ENCODE measurements at places on chromosomes 2 and 18.

GRCh38 chr18:48780201-48780912, 170.4 kb downstream of the SMAD7 start:
- no peak for DNase-seq

GRCh38 chr2:223668302-223668998, 66.3 kb upstream of the SCG2 start:
- DNase-seq = no peak

DNA sequence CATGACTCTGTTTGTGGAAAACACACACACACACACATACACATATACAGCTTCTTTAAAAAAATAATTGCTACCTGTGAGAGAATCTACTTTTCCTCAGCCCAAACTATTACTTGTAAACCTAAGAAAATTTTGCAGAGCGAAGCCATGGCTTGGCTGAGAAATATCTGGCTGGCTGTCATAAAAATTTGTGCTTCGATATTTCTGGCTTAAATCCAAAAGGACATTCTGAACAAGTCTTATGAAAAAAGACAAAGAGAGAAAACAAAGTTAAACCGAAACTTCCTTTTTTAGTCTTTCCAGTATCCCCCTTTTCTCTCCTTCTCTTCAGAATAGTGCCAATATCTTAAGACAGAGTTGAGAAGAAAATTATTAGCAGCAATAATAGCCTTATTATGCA, 2048.0 kb downstream of the SUCLG1 start:
- DNase-seq = no peak

DNA sequence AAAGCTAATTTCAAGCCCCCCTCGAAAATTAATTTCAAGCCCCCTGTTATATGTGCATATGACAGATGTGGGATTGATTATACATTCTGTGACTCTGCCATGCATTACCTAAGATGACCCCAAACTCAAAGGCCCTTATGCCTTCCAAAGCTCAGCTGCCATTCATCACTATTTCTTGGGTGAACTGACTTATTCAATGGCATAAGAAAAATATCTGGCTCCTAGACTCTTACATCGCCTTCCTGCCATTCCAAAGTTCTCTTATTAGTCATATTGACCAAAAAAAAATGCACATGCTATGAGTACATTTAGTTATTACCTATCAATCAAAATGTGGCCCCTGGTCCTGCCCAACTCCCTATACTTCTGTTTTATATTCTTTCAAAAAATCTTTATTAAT, 291.8 kb upstream of the CHAC2 start:
- no peak for DNase-seq

DNA sequence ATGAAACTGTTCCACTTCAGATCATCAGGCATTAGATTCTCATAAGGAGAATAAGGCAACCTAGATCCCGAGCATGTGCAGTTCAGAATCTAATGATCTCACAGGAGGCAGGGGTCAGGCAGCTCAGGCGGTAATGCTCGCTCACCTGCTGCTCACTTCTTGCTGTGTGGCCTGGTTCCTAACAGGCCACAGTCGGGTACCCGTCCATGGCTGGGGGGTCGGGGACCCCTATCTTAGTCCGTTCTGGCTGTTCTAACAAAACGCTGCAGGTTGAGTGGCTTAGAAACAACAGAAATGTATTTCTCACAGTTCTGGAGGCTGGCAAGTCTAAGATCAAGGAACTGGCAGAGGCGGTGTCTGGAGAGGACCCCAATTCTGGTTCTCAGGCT, 79.2 kb downstream of the ASB1 start:
- no peak for DNase-seq

GRCh38 chr2:207530160-207531031, 634 bp downstream of the CREB1 start:
- DNase-seq = peak; percentile 61

DNA sequence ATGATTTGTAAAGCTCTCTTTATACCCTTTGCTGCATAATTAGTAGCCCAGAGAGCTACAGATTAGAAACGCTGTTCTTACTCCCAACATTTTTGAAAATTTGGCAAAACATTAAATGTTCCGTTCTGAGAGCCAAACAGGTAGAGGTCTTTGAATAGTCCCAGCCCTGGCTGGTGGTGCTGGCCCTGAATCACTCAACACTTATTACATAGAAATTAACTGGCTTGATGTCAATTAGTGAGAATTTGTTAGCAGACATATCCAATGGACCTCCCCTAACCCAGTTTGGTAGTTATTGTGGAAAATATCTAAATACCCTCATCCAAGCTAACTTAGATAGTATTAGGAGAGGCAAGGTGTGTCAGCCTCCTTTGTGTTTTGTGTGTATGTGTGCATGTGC, 440.7 kb downstream of the MTX2 start:
- no peak for DNase-seq

DNA sequence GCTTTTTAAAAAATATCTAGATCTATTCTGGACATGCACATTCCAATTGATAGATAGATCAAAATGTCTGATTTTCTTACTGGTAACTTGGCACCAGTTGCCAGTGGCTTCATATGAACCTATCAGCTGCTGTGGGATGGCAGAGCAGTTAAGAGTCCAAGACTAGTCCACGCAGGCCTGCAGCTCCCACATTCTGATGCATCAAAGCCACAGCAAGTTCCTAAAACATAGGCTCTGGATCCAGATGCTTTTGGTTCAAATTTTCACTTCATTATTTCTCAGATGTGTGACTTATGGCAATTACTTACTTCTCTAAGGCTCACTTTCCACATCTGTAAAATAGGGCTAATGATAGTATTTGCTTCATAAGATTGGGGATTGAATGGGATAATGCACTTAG, 48.0 kb upstream of the CYP1B1 start:
- no peak for DNase-seq

DNA sequence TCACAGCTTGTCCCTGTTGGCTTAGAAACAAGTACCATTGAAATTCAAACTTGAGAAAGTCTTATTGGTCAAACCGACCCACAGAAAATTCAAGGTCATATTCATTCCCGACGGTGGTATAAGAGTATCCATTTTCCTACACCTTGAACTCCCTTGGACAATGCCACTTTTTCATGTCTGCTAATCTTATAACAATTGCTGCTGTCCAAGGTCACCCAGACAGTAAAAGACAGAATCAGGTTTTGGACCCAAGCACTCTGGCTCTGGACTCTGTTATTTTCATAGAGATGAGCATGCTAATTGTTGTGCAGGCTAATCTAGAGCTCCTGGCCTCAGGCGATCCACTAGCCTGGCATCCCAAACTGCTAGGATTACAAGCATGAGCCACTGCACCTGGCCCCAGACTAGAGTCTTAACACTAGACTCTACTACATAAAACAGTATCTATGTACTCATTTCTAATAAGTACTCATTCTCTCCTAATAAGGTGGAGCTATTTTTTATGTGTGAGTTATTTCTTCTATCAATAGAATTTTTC, 57.8 kb downstream of the C2orf76 start:
- DNase-seq = no peak

GRCh38 chr2:238097988-238098871, 1.9 kb upstream of the ESPNL start:
- DNase-seq = peak; percentile 59

- DNase-seq = no peak
Observed at GRCh38 chr2:136059036-136059472, 58.9 kb downstream of the CXCR4 start.

GRCh38 chr2:186772579-186772978, 76.4 kb downstream of the ZSWIM2 start:
- DNase-seq = no peak

DNA sequence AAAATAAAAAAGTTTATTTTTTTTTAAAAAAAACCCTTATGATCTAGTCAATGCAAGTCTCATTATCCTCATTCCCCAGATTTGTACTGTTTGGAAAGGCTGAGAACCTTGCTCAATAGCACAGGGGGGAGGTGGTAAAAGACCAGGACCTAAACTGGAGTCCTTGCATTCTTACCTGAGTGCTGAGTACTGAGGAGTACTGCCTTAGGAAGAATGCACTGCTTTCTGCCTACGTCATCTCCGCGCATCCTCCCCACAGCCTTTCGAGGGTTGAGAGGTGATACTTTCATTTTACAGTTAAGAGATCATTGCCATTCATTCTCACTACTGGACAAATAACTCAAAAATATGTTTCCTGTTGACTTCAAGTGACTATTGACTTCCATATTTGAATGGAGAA, 73.8 kb downstream of the MAP3K20 start:
- no peak for DNase-seq

DNA sequence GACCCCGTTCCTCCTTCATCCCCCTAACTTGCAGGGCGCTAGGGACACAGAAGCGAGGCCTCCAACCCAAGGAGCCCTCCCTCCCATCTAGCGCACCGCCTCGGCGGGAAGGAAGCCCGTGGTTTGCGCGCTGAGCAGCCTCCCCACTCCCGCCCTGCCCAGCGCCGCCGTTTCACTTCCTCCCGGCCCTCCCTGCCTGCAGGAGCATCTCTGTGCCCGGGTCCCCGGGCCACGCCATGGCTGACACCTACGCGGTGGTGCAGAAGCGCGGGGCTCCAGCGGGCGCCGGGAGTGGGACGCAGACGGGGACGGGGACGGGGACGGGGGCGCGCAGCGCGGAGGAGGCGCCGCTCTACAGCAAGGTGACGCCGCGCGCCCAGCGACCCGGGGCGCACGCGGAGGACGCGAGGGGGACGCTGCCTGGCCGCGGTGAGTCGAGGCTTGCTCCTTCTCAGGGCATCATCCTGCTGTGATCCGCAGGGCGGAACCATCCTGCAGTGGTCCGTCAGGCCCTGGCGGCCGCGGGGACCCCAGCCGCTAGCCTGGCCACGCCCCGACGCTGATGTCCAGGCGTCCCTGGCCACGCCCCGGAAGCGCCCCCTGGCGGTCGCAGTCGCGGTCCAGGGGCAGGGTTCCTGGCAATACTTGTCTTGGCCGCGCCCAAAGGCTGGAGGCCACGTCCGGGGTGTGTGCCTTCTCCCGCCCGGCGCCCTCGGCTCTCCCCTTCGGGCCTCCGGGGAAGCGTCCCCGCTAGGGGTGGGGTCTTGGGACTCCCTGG, 16.4 kb downstream of the PTPN18 start:
- DNase-seq = peak; percentile 77

DNA sequence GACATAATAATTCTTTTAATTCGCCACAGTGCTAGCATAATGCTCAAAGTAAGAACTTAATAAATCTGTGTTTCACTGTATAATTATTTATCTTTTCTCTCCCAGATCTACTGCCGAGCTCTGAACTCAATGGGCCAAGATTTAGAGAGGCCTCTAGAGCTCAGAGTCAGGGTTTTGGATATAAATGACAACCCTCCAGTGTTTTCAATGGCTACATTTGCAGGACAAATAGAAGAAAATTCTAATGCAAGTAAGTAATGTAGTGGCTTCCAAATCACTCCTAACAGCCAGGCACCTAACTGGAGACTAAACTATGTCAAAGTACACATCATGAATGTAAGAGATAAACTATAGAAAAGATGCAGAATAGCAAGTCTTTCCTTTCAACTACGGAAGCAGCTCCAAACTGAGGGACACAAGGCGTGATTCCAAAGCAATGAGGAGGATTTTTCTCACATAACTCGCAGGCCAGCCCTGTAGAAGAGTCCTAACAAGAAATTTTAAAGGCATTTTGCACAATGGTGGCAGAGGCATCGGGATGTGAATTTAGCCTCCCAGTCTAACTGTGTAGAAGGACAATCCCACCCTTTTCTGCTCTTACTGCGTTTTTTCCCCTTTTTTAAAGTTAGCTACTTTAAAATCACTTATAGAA, 12.0 kb downstream of the DSG1 start:
- no peak for DNase-seq

DNA sequence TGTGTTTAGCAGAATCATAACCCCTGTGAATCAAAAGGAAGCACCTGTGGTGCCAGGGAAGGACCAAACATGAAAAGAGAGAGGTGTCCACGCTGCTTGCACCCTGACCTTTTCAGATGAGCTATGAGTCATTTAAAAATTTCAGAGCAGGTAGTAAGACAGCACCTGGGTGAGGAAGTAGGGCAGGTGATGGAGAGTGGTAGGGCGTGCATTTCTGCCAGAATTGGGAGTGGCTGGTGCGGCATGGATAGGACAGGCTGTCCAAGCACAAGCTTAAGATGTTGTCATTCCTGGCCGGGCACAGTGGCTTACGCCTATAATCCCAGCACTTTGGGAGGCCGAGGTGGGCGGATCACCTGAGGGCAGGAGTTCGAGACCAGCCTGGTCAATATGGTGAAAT, 36.8 kb downstream of the NPAS2 start:
- peak; percentile 98 for DNase-seq

GRCh38 chr2:69436938-69437750, at the start of gene NFU1:
NFU1 (minus strand) TSS chr2:69437435; CDS start chr2:69437422, 13 bp downstream.
- DNase-seq = peak; percentile 97

GRCh38 chr2:212669761-212670160, 131.2 kb upstream of the ERBB4 start:
- DNase-seq = no peak

DNA sequence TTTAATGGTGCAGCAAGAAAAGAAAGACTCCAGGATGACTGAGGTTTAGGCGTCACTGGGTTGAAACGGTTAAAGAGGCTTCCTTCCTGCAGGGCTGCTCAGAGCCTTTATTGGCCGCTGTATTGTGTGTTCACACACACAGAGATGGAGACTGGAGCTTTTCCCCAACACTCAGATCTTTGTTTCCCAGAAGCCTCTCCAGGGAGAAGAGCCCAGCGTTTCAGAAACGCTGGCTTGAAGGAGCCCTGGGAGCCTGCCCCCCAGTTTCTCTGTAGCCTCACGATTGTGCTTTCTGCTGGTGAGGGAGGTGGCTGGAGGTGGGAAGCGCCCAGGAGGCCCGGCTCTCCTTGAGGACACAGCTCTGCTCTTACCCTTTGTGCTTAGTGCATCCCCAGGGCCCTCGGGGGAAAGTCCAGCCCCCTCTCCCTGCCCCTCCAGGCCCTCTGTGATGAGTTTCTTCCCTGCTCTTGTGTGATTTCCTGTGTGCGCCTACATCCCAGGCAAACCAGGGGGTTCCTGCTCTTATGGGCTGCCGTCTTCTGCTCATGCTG, 37.1 kb downstream of the RRM2 start:
- no peak for DNase-seq

- DNase-seq = no peak
Observed at GRCh38 chr2:181038796-181039195, 58.4 kb downstream of the UBE2E3 start.

GRCh38 chr2:120862201-120863060, 126.8 kb downstream of the GLI2 start:
- no peak for DNase-seq

GRCh38 chr2:54969295-54969939, 80.8 kb downstream of the RTN4 start:
- no peak for DNase-seq

DNA sequence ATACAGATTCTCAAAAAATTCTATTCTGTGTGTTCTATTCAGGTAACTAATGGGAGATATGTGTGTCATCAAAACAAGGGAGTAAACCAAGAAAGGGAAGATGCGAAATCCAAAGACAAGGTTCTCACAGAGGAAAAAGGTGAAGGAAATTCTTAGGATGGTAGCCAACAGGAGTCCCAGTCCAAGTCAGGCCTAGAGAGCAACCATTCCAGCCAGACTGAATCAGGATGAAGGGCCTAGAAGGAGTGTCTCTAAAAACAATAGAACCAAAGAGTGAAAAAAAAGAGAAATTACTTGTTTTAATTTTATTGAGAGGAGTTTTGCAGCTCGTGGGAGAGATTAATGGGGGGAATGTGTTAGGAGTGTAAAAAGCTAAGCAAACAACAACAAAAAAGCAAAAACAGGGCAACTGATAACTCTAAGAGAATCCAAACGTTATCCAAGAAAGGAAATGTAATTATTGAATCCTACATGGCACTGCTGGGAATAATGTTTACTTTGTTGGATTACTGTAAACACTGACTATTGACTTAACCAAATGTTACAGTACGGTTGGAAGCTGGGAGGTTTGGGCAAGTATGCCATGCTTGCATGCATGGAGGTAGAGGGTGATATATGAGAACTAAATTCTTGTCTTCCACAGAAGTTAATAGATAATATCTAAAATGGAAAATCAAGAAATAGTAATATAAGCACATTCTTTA, 12.3 kb downstream of the MAP3K20 start:
- no peak for DNase-seq

- peak; percentile 4 for DNase-seq
Observed at GRCh38 chr2:76895469-76895868, 626.7 kb downstream of the LRRTM4 start.

Data from SW480 (cell line).